ENCODE measurements at places on chromosomes 3 and 15. TPM values are rescaled to one million over a fixed set of nuclear protein-coding genes. Genes with fewer than 3 reads are reported as not detected.

The MYL3 gene
- total RNA-seq: not detected

The SMARCC1 gene
- 27.0 TPM for total RNA-seq

The C2CD4A gene
- 0.87 TPM for total RNA-seq

The CCDC54 gene
- not detected for total RNA-seq
